Fibroblast of the conjunctiva (primary cell): ENCODE measurements at places on chromosomes 16 and 17.

GRCh38 chr17:33137426-33137825, 145.8 kb downstream of the SPACA3 start:
- DNase-seq: no peak

DNA sequence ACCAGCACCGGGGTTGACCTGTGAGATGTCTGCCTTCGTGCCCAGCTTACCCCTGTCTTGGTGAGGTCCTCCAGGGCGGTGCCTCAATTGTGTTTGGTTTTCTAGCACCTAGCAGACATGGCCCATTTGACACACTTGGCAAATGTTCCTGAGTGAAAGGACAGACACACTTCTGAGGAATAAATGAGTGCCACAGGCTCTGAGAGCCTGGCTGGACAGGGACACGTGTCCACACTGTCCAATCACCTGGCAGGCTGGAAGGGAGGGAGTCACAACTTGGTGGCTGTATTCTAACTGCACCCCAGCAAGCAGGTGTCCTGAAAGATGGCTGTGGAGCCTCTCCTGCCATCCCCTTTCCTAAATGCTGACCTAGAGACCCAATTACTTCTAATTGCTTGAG, 7.4 kb downstream of the MAP3K14 start:
- DNase-seq: no peak

DNA sequence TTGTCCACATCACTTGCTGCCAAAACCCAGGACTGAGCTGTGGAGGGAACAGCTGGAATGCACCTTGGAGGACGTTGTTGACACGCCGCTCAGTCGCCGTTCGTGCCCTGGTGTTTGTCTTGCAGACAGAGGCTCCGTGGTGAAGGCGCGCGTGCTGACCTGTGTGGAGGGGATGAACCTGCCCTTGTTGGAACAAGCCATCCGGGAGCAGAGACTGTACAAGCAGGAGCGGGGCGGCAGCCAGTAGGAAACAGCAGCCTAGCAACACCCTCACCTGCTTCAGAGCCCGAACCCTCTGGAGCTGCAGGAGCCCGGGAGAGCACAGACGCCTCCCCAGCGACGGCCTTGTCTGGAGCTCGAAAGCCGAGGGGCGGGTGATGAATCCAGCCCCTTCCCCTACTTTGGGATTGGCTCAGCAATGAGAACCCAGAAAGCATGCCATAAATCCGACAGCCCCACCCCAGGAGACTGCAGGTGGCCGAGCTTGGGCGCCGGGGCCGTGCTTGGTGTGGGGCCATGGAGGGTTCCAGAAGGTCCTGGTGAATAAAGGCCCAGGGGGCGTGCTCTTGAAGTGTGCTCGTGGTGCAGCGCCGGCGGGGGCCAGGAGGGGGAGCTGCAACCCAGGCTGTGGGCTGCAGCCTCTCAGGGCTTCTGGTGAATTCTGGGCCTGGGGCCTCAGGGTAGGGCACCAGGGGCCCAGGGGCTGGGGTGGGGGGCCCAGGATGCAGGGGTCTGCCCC, 470 bp upstream of the CDK3 start:
- DNase-seq: no peak

- no peak for DNase-seq
These were observed 157.6 kb downstream of the CPPED1 start for GRCh38 chr16:12646098-12646489.

DNA sequence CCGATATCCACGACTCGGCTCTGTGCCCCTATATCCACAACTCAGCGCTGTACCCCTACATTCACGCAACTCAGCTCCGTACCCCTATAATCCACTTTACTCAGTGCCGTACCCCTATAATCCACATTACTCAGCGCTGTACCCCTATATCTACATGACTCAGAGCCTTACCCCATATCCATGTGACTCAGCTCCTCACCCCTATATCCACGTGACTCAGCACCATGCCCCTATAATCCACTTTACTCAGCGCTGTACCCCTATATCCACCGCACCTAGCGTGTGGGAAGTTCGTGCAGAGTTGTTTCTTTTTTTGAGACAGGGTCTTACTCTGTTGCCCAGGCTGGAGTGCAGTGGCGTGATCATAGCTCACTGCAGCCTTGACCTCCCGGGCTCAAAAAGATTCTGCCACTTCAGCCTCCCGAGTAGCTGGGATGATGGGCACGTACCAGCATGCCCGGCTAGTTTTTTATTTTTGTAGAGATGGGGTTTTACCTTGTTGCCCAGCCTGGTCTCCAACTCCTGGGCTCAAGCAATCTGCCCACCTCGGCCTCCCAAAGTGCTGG, 17.4 kb downstream of the CYB5D2 start:
- DNase-seq: no peak

DNA sequence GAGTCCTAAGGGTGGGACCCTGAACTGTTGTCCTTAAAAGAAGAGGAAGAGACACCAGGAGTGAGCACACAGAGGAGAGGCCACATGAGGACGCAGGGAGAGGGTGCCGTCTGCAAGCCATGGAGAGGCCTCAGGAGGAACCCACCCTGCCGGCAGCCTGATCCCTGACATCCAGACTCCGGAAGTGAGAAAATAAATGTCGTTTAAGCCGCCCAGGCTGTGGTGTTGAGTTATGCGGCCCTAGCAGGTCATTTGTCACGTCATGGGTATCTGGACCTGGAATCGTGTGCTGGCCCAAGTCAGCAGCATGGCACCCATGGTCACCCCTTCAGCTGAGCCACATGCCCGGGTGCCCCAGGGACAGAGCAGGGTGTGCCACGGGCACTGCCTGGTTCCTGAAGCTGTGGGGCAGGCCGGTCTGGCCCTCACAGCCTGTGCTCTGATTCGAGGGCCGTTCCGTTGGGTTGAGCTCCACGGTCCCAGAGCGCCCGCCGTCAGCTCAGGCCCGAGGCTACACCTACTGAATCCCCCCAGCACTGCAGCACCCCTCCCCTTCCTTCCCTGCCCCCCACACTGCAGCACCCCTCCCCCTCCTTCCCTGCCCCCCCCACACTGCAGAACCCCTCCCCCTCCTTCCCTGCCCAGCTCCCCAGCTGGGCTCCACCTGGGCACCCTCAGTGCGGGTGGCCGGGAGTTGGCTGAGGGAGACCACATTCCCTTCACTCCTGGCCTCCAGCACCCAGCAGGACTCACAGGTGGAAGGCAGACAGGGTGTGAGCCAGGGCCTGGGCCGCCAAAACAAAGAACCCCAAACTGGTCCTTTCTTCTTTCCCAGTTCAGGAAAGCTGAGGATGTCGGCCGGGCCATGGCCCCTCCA, 2.7 kb upstream of the CCDC57 start:
- no peak for DNase-seq

- DNase-seq: no peak
These were observed 96.2 kb downstream of the PGS1 start for GRCh38 chr17:78474614-78475146.

DNA sequence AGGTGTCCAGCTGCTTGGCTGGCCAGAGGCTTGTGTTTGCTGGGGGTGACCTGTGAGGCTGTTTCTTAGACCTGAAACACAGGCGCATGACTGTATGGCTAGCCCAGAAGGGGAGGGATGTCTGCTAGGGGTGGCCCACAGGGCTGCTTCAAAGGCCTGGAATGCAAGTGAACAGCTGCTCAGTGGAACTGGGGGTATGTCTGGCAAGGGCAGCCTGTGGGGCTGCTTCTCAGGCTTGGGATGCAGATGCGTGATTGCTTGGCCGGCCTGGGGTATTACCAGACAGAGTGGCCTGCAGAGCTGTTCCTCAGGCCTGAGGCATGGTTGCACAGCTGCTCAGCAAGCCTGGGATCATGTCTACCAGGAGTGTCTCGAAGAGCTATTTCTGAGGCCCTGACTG, 20.5 kb downstream of the TANC2 start:
- no peak for DNase-seq

GRCh38 chr17:73933164-73933766, 270.2 kb upstream of the RPL38 start:
- no peak for DNase-seq

GRCh38 chr16:16018705-16019104, 69.3 kb downstream of the ABCC1 start:
- no peak for DNase-seq

GRCh38 chr16:55574811-55575210, 8.3 kb downstream of the CAPNS2 start:
- DNase-seq: no peak

DNA sequence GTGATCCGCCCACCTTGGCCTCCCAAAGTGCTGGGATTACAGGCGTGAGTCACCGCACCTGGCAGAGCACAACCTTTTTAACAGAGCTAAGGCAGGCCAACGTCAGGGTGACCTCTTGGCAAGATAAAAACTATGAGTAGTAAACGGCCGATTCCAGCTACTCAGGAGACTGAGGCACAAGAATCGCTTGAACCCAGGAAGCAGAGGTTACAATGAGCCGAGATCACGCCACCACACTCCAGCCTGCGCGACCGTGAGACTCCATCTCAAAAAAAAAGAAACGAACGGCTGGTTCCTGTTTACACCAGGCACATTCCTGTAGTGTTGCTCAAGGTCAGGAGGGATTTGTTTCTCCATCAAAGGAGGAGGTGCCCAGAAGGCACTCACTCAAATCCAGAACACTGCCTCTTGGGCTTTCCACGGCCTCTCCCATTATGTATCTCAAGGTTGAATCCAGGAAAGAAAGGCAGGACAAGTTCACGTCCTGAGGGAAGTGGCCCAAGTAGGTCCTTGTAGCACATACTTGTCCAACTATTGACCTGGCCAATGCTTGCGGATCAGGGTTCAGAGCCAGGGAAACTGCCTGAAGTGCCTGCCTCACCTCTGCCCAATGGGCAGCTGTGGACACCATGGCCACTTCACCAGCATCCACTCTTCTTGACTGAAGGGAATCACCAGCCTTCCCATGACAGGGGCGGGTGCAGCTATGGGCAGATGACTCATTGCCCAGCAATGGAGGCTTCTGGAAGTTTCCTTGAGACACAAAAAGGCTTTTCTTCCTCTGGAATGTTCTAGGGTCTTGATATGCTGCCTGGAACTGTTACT, 13.5 kb downstream of the KNOP1 start:
- no peak for DNase-seq

GRCh38 chr16:12133729-12134128, 157.2 kb downstream of the SNX29 start:
- DNase-seq: no peak

DNA sequence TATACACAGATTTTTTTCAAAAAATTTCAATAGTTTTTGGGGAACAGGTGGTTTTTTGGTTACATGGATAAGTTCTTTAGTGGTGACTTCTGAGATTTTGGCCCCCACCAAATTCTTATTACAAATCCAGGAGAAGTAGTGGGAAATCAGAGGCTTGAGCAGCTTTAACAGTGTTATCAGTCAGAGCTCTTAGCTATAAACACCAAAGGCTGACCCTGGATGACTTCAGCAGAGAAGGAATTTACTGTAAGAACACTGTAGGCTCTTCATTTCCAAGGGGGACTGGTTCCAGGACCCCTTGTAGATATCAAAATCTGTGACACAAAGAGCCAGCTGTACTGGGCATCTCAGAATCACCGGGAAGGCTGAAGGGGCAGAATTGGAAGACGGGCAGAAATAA, 17.8 kb downstream of the MPHOSPH6 start:
- no peak for DNase-seq

DNA sequence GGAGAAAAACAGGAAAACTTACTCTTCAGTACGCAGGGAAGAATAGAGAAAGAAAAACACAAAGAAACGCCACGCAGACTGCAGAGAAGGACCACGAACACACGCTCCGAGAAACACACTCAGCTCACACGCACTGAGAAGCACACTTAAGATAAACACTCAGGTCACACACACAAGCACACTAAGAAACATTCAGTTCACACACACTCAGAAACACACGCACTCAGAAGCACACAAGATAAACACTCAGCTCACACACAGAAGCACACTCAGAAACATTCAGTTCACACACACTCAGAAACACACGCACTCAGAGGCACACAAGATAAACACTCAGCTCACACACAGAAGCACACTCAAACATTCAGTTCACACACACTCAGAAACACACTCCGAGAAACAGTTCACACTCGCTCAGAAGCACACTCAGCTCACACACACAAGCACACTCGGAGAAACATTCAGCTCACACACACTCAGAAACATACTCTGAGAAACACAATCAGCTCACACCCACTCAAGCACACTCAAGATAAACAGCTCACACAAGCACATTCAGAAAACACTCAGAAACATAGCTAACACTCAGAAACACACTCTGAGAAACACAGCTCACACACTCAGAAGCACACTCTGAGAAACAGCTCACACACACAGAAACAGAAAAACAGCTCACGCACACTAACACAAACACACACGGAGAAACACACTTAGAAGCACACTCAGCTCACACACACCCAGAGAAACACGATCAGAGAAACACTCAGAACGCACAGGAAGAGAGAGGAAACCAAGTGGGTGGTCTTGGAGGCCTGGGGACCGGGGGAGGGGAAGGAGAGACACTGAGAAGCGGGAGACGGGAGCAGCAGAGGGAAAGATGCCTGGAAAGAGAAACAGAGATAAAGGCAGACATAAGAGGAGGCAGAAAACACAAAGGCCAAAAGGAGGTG, 908 bp downstream of the TMEM98 start:
- DNase-seq: no peak

DNA sequence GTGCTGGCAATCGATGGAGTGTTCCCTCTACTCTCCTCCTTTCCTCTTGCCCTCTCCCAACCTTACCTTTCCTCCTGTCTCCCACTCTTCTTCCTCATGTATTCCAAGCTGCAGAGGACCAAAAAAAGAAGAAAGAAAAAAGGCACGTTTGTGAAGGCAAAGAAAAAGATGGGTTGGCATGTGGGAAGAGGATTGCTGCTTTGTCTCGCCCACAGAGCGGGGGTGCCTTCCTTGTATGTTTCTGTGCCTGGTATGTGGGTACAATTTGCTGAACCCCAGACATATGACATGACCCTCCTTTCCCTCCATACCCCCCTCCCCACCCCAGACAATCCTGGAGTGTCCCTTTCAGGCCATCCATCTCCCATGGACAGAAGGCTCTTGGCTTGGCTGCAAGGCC, 13.1 kb upstream of the CTCF start:
- no peak for DNase-seq

- no peak for DNase-seq
These were observed 77.2 kb downstream of the TMEM114 start for GRCh38 chr16:8512941-8513624.

- DNase-seq: no peak
These were observed 44.4 kb downstream of the YPEL2 start for GRCh38 chr17:59375857-59376256.

DNA sequence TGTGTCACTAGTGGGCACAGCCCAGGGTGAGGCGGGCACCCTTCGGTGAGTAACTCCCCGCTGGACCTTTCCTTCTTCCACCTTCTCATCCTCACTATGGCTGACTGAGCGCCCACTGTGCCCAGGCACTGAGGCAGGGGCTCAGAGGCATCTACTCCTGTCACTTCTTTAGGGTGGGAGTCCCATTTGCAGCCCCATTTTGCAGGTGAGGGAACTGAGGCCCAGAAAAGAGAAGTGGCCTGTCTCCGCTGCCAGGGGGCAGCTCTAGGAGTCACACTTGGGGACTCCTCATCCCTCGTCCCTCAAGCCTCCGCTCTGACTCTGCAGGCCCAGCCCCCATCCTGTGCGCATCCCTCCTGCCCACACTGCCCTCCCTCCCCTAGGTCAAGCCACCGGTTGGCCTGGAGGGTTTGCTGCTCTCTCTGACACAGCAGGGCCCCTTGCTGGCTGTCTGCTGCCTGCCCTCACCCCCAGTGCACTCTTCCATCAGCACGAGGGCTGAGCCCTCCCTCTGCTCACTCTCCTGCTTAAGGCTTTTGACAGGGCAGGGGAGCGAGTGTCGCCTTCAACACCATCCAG, 62.4 kb downstream of the CNGB1 start:
- DNase-seq: no peak
